ENCODE measurements at places on chromosomes 1 and 21.
A peak's percentile ranks its signal among the peaks of the same experiment; 100 is the strongest.

GRCh38 chr1:214364386-214364785, 83.4 kb downstream of the SMYD2 start:
- no peak overlapping the region for H3K27ac ChIP-seq
- H3K27me3 ChIP-seq = peaks cover 19% of the 10 kb centered on the region
- H3K4me1 ChIP-seq = no peaks in the 10 kb centered on the region
- peaks cover 1% of the 10 kb centered on the region for H3K36me3 ChIP-seq

- no peak overlapping the region for H3K27ac ChIP-seq
- H3K4me3 ChIP-seq = no peak overlapping the region
- H3K4me1 ChIP-seq = no peaks in the 10 kb centered on the region
- H3K36me3 ChIP-seq = no peaks in the 10 kb centered on the region
- H3K27me3 ChIP-seq = no peaks in the 10 kb centered on the region
- no peak for DNase-seq
These were observed 1262.8 kb upstream of the PRMT6 start for GRCh38 chr1:105793536-105794146.

GRCh38 chr1:57061369-57061768, 95.6 kb upstream of the C8B start:
- no peaks in the 10 kb centered on the region for H3K27me3 ChIP-seq
- no peak for DNase-seq
- H3K4me3 ChIP-seq = no peak overlapping the region
- no peak overlapping the region for H3K27ac ChIP-seq

DNA sequence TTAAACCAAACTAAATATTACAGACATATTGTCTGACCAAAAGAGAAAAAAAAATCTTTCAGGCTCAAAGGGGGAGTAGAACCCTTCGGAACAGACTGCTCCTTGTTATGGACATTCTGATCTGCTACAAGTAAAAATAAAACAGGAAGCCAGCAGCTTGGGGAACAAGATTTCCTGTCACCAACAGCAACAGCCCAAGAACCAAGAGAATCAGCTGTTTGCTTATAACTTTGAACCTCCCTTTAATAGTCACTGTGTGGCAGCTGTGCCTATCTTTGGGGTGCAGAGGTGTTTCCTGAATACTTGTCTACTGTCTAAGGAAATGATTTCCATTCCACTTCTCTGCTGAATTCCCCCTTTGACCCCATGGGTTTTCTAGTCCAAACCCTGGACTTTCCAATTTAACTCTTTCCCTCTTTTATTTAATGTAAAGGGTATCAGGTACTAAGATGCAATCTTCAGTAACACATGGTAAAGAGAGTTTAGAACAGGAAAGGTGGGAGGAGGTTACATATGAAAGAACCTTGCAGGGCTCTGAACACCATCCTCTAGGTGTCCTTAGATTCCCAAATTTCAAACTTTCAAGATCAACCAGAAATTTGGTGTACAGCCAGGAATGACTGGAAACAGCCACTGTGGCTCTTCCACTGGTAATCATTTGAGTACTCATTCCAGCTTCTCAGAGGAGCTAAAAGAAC, 38.6 kb downstream of the GPR3 start:
- no peak for DNase-seq
- H3K4me1 ChIP-seq = peaks cover 44% of the 10 kb centered on the region
- peak overlapping the region; percentile 77 for H3K27ac ChIP-seq
- H3K36me3 ChIP-seq = peaks cover 19% of the 10 kb centered on the region
- H3K4me3 ChIP-seq = peak overlapping the region; percentile 66
- H3K27me3 ChIP-seq = no peaks in the 10 kb centered on the region

- DNase-seq = no peak
- peak overlapping the region; percentile 68 for H3K4me3 ChIP-seq
- peaks cover 4% of the 10 kb centered on the region for H3K4me1 ChIP-seq
- peaks cover 46% of the 10 kb centered on the region for H3K27me3 ChIP-seq
These were observed 25.3 kb upstream of the EFHD2 start for GRCh38 chr1:15384301-15384901.

DNA sequence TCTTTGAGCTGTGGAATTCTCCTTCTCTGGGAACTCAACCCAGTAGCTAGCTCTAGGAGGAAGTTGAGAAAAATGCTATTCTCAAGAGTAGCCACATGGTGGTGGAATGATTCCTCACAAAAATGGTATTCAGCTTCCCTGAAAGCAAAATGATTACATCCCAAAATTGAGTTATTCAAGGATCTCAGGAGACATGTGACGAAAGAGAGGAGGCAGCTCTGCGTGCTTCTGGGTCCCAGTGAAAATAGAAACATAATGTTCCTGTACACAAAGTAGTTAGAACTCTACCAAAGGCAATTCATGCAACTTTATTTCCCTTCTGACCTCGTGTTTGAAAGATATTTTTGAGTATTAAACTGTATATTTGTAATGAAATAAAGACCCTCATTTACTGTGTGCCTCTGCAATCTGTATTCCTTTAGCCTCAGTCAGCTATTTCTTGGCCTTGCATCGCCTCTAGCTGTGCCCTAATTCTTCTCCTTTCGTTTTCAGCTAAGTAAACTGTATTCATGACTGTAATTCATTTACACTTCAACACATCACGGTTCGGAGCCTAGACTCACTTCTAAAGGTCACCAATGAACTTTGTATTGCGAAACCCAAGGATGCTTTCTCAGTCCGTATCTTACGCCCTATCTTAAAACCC, 167.3 kb downstream of the FASLG start:
- no peak overlapping the region for H3K27ac ChIP-seq
- DNase-seq = no peak
- peaks cover 12% of the 10 kb centered on the region for H3K4me1 ChIP-seq
- peaks cover 13% of the 10 kb centered on the region for H3K36me3 ChIP-seq
- H3K4me3 ChIP-seq = no peak overlapping the region

GRCh38 chr1:108663074-108663473, 2.2 kb upstream of the HENMT1 start:
- DNase-seq = no peak
- H3K4me3 ChIP-seq = no peak overlapping the region
- H3K36me3 ChIP-seq = peaks cover 8% of the 10 kb centered on the region

DNA sequence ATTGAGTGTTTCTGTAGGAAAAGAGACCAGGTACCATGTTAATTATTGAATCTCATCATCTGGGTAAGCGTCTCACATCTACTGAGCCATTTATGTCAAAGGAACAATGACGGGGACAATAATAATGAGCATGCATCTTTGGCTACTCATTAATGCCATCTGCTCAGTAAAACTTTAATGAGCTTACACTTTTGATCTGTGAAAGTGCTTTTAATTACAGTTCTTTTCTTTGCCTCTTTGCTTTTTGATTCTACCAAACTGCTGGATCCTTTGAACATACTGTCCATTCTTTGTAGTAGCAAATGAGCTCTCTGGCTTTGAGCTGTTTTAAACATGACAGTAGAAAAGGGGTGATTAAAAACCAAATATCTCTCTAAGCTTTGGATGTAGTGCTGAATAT, 181.2 kb upstream of the IVNS1ABP start:
- peaks cover 21% of the 10 kb centered on the region for H3K4me1 ChIP-seq
- H3K36me3 ChIP-seq = peaks cover 11% of the 10 kb centered on the region
- no peak for DNase-seq
- no peaks in the 10 kb centered on the region for H3K27me3 ChIP-seq
- no peak overlapping the region for H3K27ac ChIP-seq

DNA sequence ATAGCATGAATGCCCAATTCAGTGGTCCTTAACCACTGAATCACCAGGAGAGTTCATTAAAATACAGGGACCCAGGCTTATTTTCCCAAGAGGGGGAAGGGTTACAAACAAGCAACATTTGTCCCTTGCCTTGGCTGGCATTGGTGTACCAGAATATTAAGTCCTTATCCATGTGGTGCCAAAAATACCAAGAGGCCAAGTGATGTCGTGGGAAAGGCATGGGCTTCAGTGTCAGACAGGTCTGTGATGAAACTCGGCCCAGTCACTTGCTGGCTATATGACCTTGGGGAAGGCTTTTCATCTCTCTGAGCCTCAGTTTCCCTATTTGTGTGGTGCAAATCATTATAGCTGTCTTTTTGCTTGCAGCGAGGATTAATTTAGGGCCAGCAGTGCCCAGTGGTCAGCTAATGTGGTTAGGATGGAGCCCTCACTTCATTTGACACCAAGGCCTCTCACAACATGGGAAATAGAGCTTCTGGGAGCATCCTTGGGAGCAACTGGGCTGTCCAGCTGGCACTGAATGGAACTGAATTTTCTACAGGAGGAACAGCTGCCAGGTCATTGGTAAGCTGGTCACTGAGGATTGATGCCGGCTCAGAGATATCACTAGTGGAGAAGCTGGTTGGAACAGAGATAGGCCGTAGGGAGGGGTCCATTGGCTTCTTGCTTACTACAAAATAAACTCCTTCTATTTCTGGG, 77.2 kb upstream of the PPP2R5A start:
- H3K4me1 ChIP-seq = no peaks in the 10 kb centered on the region
- no peak overlapping the region for H3K27ac ChIP-seq
- no peak for DNase-seq
- H3K36me3 ChIP-seq = no peaks in the 10 kb centered on the region
- H3K4me3 ChIP-seq = no peak overlapping the region
- peaks cover 7% of the 10 kb centered on the region for H3K27me3 ChIP-seq

GRCh38 chr1:12601700-12602658, 16.0 kb downstream of the DHRS3 start:
- peaks cover 28% of the 10 kb centered on the region for H3K36me3 ChIP-seq
- DNase-seq = no peak
- peak overlapping the region; percentile 30 for H3K27ac ChIP-seq
- H3K4me1 ChIP-seq = peaks cover 72% of the 10 kb centered on the region
- H3K27me3 ChIP-seq = no peaks in the 10 kb centered on the region

GRCh38 chr1:116820369-116820768, 66.1 kb downstream of the CD2 start:
- no peaks in the 10 kb centered on the region for H3K36me3 ChIP-seq
- no peak overlapping the region for H3K27ac ChIP-seq
- H3K27me3 ChIP-seq = no peaks in the 10 kb centered on the region

- no peaks in the 10 kb centered on the region for H3K36me3 ChIP-seq
- H3K27ac ChIP-seq = no peak overlapping the region
- H3K4me1 ChIP-seq = peaks cover 5% of the 10 kb centered on the region
These were observed 9.7 kb downstream of the SERINC2 start for GRCh38 chr1:31422505-31423319.

- H3K4me1 ChIP-seq = peaks cover 18% of the 10 kb centered on the region
- no peak overlapping the region for H3K27ac ChIP-seq
- H3K27me3 ChIP-seq = peaks cover 9% of the 10 kb centered on the region
These were observed 5.9 kb downstream of the GNAT2 start for GRCh38 chr1:109613361-109614147.

DNA sequence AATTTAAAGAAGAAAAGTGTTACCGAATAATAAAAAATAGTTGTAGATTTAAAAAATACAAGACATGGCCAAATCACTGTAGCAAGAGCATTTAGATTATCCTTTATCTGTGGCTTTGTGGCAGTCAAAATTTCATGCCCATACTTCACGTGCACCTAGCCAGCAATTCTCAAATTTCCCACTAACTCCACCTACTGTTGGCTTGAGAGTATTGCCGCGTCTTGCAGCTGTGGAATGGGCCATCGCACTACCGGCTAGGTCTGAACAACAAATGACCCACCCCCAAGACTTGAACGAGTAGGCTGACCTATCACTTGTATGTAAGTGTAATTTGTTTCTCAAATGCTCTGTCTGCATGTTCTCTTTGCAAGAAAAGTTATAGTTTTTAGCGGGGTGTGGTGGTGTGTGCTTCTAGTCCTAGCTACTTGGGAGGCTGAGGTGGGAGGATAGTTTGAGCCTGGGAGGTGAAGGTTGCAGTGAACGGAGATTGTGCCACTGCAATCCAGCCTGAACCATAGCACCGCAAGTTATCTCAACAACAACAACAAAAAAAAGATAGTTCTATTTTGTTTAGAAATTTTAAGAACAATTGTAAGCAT, 4.1 kb downstream of the KRTAP13-4 start:
- no peaks in the 10 kb centered on the region for H3K36me3 ChIP-seq
- peaks cover 4% of the 10 kb centered on the region for H3K27me3 ChIP-seq
- H3K27ac ChIP-seq = no peak overlapping the region
- DNase-seq = no peak
- no peak overlapping the region for H3K4me3 ChIP-seq
- no peaks in the 10 kb centered on the region for H3K4me1 ChIP-seq

- H3K27ac ChIP-seq = no peak overlapping the region
- DNase-seq = no peak
- peaks cover 5% of the 10 kb centered on the region for H3K4me1 ChIP-seq
- peaks cover 2% of the 10 kb centered on the region for H3K27me3 ChIP-seq
- H3K36me3 ChIP-seq = no peaks in the 10 kb centered on the region
These were observed 23.0 kb downstream of the MTARC1 start for GRCh38 chr1:220809704-220810103.

- H3K4me3 ChIP-seq = no peak overlapping the region
- peaks cover 23% of the 10 kb centered on the region for H3K4me1 ChIP-seq
- peaks cover 2% of the 10 kb centered on the region for H3K27me3 ChIP-seq
- H3K27ac ChIP-seq = no peak overlapping the region
These were observed 21.7 kb upstream of the TUT4 start for GRCh38 chr1:52574594-52574993.

- no peaks in the 10 kb centered on the region for H3K4me1 ChIP-seq
- H3K27me3 ChIP-seq = no peaks in the 10 kb centered on the region
- no peak for DNase-seq
- no peaks in the 10 kb centered on the region for H3K36me3 ChIP-seq
- no peak overlapping the region for H3K27ac ChIP-seq
- H3K4me3 ChIP-seq = no peak overlapping the region
These were observed 314.8 kb upstream of the C1orf87 start for GRCh38 chr1:60388092-60388987.

DNA sequence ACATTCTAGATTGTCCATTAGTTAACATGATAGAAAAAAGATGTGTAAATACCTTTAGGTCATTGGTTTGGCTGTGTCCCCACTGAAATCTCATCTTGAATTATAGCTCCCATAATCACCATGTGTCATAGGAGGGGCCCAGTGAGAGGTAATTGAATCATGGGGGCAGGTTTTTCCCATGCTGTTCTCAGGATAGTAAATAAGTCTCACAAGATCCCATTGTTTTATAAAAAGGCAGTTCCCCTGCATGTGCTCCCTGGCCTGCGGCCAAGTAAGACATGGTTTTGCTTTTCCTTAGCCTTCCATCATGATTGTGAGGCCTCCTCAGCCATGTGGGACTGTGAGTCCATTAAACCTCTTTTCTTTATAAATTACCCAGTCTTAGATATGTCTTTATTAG, 32.5 kb upstream of the SLC44A5 start:
- H3K4me1 ChIP-seq = no peaks in the 10 kb centered on the region
- no peak overlapping the region for H3K4me3 ChIP-seq
- no peaks in the 10 kb centered on the region for H3K36me3 ChIP-seq
- H3K27ac ChIP-seq = no peak overlapping the region

DNA sequence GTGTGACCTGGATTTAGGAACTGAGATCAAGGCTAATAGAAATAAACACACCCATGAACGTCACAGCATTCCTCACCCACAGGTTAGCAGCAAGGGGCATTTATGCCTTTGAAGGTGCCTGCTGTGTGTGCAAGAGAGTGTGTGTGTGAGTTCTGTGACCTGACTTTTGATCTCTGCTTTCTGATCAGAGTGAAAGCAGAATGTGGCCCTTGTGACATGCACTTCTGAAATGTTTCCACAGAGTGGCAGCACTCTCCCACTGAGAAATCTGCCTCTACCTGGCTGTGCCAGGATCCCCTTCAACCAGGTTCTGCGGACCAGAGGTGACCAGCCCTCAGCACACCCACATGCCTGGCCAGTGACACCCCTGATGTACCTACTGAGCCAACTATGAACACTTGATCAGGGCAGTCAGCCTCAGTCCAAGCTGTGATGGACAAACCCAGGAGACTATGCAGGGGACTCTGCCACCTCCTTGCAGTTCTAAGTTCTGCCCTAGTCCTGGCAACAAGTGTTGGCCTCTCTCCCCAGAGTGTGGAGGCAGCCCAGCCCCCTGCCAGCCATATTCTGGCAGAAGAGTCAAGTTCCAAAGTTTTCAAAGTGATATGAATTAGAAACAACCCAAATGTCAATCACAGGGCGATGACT, 41.0 kb downstream of the RXRG start:
- no peaks in the 10 kb centered on the region for H3K36me3 ChIP-seq
- peaks cover 5% of the 10 kb centered on the region for H3K4me1 ChIP-seq
- peak; percentile 37 for DNase-seq
- H3K27ac ChIP-seq = no peak overlapping the region
- peaks cover 42% of the 10 kb centered on the region for H3K27me3 ChIP-seq
- H3K4me3 ChIP-seq = no peak overlapping the region

Data from activated naive CD8-positive, alpha-beta T cell treated with anti-CD3 and anti-CD28 coated beads, Interleukin-2, amount 10 ng/mL, durations not matched to agents 7 days and 5 days (primary cell).